Fibroblast of villous mesenchyme (primary cell): ENCODE measurements at places on chromosomes 4 and X. TPM values are rescaled to one million over a fixed set of nuclear protein-coding genes. Genes with fewer than 3 reads are reported as not detected.

DUSP9 gene
- total RNA-seq, result under 0.01 TPM in 1 of 2 replicates, not detected in the other

GRCh38 chrX:28981952-28982351 lies 394.7 kb downstream of the IL1RAPL1 start:
- no peak for DNase-seq

PITX2 gene
- 7.8 and 25.4 TPM in 2 replicates for total RNA-seq

DNA sequence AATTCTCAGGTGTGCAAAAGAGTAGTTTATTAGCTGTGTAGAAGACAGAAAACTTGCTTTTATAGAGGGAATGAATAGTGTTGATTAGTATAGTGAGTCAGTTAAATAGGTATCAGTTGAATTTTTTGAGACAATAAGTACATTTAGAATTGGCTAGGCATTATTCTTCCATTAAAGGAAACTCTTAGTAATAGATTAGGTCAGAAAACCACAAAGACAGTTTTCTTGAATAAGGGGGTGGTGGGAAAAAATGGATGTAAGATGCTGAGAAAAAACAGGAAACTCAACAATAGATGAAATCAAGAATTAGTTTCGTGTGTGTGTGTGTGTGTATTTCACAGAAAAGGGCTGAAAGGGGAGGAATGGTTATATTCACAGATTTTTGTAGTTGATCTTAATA lies 16.8 kb downstream of the CD38 start:
- DNase-seq, result no peak

PF4V1 gene
- total RNA-seq, result not detected in 2 replicates

CT55 gene
- not detected in 2 replicates for total RNA-seq

OPHN1 gene
- total RNA-seq, result 9.0 and 13.0 TPM in 2 replicates

GRCh38 chr4:107548211-107548905 lies 171.7 kb downstream of the PAPSS1 start:
- peak; percentile 51 for DNase-seq

PCDH19 gene
- total RNA-seq, result 0.32 and 0.86 TPM in 2 replicates

CCDC158 gene
- total RNA-seq, result under 0.01 and 0.43 TPM in 2 replicates

F8A3 gene
- total RNA-seq, result 2.3 and 2.6 TPM in 2 replicates

TXK gene
- total RNA-seq, result 0.64 and 0.86 TPM in 2 replicates

CXorf49 gene
- total RNA-seq, result not detected in 2 replicates

DNA sequence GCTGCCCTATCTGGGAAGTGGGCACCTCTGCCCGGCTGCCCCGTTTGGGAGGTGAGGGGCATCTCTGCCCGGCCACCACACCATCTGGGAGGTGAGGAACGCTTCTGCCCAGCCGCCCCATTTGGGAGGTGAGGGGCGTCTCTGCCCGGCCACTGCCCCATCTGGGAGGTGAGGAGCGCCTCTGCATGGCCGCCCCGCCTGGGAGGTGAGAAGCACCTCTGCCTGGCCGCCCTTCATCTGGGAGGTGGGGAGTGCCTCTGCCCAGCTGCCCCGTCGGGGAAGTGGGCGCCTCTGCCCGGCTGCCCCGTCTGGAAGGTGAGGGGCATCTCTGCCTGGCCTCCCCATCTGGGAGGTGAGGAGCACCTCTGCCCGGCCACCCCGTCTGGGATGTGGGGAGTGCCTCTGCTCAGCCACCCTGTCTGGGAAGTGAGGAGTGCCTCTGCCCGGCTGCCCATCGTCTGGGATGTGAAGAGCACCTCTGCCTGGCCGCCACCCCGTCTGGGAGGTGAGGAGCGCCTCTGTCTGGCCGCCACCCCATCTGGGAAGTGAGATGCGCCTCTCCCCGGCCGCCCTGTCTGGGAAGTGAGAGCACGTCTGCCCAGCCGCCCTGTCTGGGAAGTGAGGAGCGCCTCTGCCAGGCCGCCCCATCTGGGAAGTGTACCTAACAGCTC lies 9.8 kb downstream of the PABPC1L2A start:
- no peak for DNase-seq

MAGEA4 gene
- not detected in 2 replicates for total RNA-seq

GRCh38 chrX:132957211-132958090 lies 978 bp downstream of the HS6ST2 start:
- no peak for DNase-seq

GRCh38 chrX:13013363-13014110 lies 30.9 kb downstream of the FAM9C start:
- peak; percentile 79 for DNase-seq

GRCh38 chrX:110218591-110218990 lies 99.3 kb downstream of the AMMECR1 start:
- peak; percentile 89 for DNase-seq

GRCh38 chr4:153093396-153093795 lies 110.8 kb upstream of the TRIM2 start:
- DNase-seq, result no peak

DNA sequence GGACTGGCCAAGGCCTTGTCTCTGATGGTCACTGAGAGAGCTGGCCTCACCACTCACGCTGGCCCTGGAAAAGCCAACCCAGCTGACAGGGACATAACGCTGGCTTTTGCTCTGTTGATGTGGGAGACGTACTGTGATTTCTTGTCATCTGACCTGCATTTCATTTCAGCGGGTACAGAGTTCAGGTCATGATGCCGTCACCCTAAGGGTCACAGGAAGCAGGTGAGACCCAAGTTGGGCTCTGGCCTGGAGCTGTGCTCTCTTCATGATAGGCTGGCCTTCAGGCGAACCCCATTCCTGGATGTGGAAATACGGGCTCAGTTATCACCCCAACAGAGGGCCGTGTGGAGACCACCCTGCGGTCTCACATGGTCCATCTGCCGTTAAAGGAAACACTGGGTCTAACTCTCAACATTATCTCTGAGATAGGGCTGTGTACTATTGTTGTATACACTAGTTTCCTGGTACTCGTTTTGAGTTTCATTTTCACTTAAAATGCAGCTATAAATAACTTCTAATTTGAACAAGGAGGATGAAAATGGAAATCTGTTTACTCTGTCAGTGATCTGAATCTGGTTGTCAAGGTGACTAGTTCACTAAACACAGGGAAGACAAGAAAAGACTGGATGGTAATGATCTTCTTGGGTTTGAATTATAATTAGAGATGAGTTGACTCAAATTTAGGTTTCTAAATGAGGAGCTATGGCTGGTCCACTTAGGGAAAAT lies 89.1 kb downstream of the TBC1D9 start:
- no peak for DNase-seq

PLXNB3 gene
- total RNA-seq, result 3.0 and 3.5 TPM in 2 replicates

SLC10A6 gene
- total RNA-seq, result under 0.01 TPM in 1 of 2 replicates, not detected in the other

DNA sequence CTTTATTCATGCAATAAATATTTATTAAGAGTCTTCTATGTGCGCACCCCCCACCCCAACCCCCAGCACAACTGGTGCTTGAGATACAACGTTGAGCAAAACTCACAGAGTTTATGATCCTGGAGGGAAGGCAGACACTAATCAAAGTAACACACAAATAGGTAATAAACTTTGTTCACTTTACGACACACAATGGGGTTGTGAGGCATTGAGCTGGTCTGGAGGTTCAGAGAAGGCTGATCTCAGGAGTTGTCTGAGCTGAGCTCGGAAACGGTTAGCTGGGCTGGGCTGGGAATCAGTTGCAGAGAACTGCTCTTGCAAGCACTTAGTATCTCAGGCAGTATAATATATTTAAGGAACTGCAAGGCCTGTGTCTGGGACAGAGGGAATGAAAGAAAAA lies 238.5 kb downstream of the SCFD2 start:
- no peak for DNase-seq

DNA sequence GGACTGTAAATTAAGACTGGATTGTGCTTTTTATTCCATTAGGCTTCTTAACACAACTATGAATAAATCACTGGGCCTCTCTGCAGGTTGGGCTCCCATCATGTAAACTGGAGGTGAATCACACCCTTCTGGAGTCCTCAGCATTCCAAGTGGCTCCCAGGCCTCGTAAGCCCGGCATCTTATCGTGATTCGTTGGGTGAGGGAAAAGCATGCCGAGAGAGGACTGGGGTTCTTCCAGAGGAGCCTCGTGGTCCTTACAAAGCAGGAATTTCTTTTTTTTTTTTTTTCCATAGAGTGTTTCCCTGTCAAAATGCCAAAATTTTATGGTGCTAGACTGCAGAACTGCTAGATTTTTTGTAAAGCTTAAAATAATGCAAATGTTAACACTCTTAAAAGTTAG lies 20.0 kb downstream of the CLDN22 start:
- peak; percentile 15 for DNase-seq

GRCh38 chrX:107728371-107729099 lies 47.1 kb downstream of the TSC22D3 start:
- DNase-seq, result no peak

GRCh38 chr4:40827758-40828157 lies 78.0 kb downstream of the NSUN7 start:
- no peak for DNase-seq

ZNF330 gene
- 24.6 and 25.8 TPM in 2 replicates for total RNA-seq

DNA sequence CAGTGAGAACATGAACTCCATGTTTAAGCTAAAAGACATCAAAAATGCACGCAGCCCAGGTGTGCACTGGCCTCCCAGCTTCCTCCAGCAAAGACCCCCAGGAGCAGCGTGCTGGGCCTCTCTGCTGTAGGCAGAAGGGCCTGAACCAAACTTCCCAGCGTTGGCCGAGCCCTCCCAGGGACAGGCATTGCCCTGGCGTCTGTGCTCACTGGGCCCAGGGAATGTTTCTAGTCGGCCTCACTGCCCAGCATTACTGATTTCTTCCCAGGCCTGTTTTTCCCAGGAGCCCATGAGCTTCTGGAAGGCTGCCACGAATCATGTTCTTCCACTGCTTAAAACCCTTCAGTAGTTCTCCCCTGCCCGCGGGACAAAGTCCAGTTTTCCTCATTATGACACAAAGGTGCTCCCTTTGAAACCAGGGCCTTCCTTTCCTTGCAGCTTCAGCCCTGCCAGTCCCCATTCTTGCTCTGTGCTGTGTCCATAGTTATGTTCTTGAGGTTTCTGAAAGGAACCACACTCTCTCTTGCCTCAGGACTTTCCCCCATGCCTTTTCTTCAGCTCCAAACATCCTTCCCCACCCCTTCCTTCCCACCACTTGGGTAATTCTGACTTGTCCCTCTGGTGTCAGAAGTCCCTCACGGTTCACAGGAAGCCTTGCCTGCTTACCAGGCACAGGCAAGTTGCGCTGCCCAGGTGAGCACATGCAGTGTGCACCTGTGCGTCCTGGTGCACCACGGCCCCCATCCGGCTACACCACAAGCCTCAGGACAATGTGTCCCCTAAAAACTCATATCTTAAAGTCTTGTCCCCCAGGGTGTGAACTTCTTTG lies 93.4 kb upstream of the ENPP6 start:
- no peak for DNase-seq

DNA sequence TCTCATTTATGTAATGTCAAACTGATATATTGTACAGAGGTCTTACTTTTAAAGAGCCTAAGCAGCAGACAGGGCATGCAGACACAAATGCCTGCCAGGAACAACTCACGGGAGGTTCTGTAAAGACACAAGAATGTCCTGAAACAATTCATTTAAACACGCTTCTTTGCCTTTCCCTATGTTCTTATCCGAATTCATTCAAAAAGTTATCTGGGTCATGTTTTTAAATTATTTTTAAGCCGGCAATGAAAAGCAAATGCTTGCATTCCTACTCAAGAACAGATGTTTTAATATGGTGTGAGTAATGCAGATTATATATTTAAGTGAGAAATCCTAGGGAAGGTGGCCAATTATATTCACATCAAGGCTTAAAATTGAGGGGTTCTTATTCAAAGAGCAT lies 192.6 kb downstream of the PDGFC start:
- DNase-seq, result no peak

- DNase-seq, result peak; percentile 13
These were observed 1.0 kb upstream of the GRPEL1 start for GRCh38 chr4:7068883-7069282.

CENPE gene
- 15.5 and 19.9 TPM in 2 replicates for total RNA-seq

GRCh38 chr4:7805533-7806337 lies 133.9 kb downstream of the AFAP1 start:
- DNase-seq, result peak; percentile 85
